ENCODE measurements at places on chromosomes 4 and X.
A peak's percentile ranks its signal among the peaks of the same experiment; 100 is the strongest.

DNA sequence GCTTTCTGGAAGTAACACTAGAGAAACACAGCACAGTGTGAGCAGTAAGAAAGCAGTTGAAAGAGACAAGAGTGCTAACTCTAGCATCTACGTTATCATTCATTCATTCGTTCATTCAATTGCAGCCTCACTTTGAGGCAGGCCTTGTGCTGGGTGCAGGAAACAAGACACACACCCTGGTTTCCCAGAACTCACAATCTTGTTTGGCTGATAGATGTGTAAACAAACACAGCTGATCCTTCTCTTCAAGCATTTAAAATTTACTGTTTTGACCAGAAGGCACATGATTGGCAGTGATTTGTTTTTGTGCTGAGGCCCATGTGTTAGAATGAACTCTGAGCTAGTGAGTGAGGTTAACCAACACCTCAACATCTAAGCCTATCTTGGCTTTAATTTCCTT is 20.4 kb upstream of the TBC1D9 start:
- no peaks in the 10 kb centered on the region for H3K4me1 ChIP-seq
- no peak overlapping the region for H3K27ac ChIP-seq
- no peaks in the 10 kb centered on the region for H3K27me3 ChIP-seq
- no peaks in the 10 kb centered on the region for H3K36me3 ChIP-seq
- no peak for DNase-seq

DNA sequence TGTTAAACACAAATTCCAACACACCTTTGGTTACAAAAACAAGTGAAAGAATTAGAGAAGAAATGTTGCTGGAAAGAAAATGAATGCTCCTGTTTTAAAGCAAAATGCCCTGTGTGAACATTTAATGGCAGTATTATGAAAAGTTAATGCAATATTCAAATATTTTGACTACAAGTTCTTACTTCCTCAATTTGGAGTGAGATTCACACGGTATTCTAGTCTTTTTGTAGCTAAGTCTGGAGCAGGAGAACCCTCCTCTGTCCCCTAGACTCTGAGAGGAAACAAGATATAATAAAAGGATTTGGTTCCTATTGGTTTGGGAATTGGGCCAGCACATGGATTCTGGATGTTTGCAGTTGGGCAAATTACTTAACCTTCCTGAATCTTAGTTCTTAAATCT is 12.7 kb downstream of the MAD2L1 start:
- no peak overlapping the region for H3K27ac ChIP-seq
- 0 out of 2 replicates have a peak, but pooled peaks cover 13% of the 10 kb centered on the region for H3K4me1 ChIP-seq
- no peak overlapping the region for H3K4me3 ChIP-seq
- H3K27me3 ChIP-seq = no peaks in the 10 kb centered on the region
- H3K36me3 ChIP-seq = peaks cover 4% of the 10 kb centered on the region

DNA sequence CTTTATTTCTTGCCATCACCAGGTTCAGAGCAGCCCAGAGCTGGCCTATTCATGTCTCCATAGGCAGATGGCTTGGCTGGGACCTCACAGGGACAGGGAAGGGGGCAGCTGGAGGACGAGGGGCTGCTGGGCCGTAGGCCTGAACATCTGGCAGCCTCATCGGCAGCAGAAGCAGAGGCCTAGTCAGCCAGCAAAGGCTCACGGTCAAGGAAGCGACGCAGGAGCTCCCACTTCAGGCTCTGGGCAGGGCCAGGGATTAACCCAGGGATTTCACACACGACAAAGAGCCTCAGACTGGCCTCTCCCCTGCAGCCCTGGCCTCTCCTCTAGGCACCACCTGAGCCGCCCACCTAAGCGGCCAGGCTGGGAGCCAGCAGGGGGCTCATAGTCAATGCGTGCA is 46.0 kb upstream of the MAN2B2 start:
- H3K27me3 ChIP-seq = no peaks in the 10 kb centered on the region
- H3K4me3 ChIP-seq = no peak overlapping the region
- no peaks in the 10 kb centered on the region for H3K36me3 ChIP-seq
- H3K27ac ChIP-seq = no peak overlapping the region
- no peak for DNase-seq

DNA sequence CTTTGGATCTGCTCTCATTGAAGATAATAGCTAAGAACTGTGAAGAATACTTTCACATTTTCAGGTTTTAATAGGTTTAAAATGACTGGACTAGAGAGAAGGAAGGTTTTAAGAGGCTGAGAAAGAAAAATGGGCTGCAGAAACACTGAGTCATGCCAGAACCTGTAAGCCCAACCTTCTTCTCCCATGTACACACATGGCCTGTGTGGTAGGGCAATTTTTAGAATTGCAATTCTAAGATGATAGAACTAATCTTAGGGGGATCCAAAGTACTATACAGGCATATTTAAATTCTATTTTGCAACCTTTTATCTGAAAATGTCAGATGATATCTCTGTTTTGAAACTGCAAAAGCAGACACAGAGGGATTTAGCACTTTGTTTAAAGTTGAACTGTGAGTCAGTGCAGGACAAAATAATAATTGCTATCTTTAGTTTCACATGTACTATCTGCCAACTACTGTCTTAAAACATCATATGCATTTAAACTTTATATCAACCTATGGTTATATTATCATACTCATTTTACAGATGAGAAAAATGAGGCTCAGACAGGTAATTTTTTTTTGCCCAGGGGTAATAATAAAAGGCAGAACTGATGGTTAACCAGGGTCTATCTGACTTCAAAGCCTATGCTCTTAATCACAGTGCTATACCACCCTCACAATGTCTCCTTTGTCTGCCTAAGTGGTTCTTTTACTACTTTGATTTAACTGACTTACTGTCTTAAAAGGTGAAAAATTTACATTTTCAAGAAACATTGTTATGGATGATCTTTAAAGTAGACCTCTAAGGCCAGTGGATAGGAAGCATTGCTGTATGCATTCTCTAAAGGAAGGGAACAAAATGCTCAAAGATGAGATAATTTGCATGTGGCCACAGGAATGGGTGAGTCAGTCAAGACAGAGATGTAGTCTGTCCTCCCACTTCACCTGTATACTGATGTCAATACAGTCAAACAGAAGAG is 4.3 kb downstream of the TMPRSS11E start:
- 0 out of 2 replicates have a peak, but pooled peaks cover 7% of the 10 kb centered on the region for H3K27me3 ChIP-seq
- H3K36me3 ChIP-seq = no peaks in the 10 kb centered on the region
- no peak overlapping the region for H3K27ac ChIP-seq
- DNase-seq = peak; percentile 78
- H3K4me1 ChIP-seq = peaks cover 68% of the 10 kb centered on the region

DNA sequence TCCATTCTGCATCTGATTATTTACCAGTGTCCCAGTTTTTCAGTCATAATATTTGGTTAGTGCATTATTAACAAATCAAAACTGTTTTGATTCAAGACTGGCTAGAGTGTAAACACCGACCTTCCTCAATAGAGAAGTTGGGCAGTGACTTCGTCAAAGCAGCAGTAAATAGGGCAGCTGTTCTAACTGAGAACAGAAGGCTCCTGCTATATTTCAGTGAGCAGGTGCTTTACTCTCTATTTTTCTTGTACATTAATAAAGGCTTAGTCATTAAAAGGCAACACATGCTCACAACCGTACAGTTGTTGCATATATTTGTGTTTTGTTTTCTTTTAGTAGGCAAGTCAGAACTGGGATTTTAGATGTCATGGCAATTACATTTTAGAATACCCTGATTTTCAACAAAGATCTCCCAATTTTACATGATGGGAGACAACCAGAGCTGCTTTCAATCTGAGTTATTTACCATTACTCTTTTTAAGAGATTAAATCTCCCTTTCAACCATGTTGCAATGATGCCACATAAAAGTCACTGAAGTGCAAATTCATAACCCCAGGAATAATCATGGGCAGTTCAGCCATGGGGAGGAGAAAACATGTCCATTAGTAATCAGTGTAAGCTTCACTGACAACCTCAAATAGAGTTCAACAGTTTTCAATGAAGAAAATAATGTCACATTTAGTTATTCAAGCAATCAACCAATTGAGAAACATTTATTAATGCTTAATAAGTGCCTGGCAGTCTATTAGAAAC is 233.3 kb downstream of the NDST4 start:
- H3K27me3 ChIP-seq = no peaks in the 10 kb centered on the region
- H3K36me3 ChIP-seq = no peaks in the 10 kb centered on the region
- no peak overlapping the region for H3K4me3 ChIP-seq
- 0 out of 2 replicates have a peak, but pooled peaks cover 3% of the 10 kb centered on the region for H3K4me1 ChIP-seq
- DNase-seq = no peak

DNA sequence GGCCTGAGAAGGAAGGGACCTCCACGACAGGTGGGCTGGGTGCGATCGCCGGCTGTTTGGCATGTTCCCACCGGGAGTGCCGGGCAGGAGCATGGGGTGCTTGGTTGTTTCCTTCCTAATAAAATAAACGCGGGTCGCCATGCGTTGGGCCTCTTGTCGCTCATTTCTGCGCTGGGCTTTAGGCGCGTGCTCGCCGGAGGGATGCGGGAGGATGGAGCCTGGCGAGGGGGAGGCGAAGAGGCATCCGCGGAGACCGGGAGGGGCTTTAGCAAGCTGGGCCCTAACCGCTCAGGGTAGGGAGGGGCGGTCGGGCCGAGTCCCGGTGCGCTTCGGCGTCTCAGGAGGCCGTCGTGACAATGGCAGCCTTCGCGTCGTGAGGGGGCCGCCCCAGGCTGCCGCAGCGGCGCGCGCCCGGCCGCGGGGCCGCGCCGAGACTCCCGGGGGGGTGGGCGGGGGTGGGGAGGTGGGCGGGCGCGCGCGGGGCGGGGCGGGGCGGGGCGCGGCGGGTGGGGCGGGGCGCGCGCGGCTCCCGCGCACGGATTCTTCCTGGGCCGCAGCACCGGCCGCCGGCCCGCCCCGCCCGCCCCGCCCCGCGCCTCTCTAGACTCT is 476 bp upstream of the GDI1 start:
- H3K4me3 ChIP-seq = peak overlapping the region; percentile 60
- H3K27ac ChIP-seq = no peak overlapping the region
- H3K4me1 ChIP-seq = no peaks in the 10 kb centered on the region
- peak; percentile 70 for DNase-seq
- no peaks in the 10 kb centered on the region for H3K27me3 ChIP-seq

- H3K4me1 ChIP-seq = no peaks in the 10 kb centered on the region
- no peaks in the 10 kb centered on the region for H3K27me3 ChIP-seq
- H3K4me3 ChIP-seq = no peak overlapping the region
- no peaks in the 10 kb centered on the region for H3K36me3 ChIP-seq
- no peak overlapping the region for H3K27ac ChIP-seq
- no peak for DNase-seq
These were observed 44.8 kb upstream of the RPS6KA3 start for GRCh38 chrX:20311505-20311904.

Measured in GM23338 (cell line).